ENCODE measurements at places on chromosomes 2 and 18.

DNA sequence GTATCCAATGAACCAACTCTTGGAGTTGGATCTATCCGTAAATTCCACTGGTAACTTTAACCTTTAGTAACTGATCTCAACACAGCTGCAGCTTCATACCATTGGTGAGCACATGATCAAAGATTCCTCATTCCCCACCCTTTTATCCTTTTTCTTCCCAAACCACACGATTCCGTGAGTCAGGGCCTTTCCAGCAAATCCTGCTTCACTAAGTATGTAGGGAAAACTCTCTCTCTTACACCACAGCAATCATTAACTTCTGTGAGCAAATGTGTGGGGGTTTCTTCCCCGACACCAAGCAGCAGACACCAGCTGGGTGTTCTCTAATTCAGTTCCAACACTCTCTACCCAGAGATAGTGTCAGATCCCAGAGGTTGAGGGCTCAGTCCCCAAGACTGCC lies 23.5 kb downstream of the ELP2 start:
- no peak for DNase-seq

GRCh38 chr2:207291625-207292252 lies 126.0 kb upstream of the KLF7 start:
- DNase-seq, result no peak

- no peak for DNase-seq
These were observed 127.0 kb upstream of the AGAP1 start for GRCh38 chr2:235366807-235367206.

DNA sequence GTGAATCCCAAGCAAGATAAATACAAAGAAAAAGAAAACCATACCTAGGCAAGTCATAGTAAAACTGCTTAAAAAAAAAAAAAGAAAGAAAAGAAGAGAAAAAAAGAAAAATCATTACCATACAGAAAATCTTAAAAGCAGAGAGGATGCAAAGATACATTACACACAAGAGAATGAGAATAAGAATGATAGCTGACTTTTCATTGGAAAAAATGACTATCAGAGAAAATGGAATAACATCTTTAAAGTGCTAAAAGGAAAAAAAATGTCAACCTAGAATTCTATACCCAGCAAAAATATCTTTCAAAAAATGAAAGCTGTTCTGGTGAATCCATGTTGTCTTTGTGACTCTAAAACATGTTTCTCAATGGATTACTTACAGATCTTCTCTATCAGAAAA lies 66.2 kb downstream of the REEP1 start:
- DNase-seq, result no peak

DNA sequence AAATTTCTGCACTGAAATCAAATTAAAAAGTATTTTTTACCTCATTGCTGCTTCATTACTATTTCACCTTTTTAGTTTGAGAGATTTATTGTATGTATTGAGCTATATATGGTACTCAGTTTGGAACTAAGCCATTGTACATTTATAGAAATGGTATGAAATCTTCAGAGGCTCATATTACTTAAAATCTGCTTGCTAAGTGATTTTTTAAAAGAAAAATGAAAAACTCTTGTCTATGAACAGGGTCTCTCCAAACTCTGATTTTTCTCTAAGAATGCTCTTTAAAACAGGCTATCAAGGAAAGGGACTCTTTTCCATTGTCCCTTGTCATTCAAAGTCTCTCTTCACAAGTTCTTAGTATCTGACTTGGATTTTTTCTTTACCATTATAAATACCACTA lies 31.8 kb downstream of the C1D start:
- DNase-seq, result no peak

DNA sequence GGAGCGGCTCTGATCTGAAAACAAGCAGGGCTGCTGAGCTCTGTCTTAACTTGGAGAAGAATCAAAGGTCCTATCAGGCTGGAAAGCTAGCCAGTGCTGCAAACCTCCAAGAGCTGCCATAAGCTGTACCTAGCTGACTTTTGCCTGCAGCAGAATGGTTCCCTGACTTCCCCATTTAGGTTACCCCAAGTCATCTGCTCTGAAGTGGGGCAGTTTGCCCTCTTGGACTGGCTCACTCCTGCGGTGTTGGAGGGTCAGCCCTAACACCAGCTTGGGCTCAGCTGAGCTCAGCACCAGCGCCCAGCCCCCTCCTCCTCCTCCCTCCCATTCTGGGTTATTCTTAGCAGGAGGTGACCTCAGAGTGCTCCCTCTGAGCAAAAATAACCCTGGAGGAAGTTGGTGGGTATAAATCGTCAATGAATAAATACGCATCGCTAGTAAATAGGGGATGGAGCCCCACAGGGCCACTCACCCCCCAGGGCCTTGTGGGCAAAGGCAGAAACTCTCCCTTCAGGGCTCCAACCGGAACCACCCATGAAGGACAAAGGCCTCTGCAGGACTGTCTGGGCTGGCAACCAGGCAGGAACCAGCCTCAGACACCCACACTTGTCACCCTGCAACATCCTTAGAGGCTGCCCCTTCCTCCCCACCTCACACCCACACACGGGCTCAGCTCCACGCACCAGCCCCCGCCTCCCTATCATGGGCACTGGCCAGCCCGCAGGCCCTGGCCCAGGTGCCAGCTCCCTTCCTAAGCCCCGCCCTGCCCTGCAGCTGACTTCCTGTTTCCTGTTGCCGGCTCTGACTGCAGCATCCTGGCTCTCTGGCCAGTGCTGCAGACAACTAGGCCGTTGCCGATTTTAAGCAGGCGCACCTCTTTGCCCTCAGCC lies 46.9 kb downstream of the DNMT3A start:
- peak; percentile 25 for DNase-seq

DNA sequence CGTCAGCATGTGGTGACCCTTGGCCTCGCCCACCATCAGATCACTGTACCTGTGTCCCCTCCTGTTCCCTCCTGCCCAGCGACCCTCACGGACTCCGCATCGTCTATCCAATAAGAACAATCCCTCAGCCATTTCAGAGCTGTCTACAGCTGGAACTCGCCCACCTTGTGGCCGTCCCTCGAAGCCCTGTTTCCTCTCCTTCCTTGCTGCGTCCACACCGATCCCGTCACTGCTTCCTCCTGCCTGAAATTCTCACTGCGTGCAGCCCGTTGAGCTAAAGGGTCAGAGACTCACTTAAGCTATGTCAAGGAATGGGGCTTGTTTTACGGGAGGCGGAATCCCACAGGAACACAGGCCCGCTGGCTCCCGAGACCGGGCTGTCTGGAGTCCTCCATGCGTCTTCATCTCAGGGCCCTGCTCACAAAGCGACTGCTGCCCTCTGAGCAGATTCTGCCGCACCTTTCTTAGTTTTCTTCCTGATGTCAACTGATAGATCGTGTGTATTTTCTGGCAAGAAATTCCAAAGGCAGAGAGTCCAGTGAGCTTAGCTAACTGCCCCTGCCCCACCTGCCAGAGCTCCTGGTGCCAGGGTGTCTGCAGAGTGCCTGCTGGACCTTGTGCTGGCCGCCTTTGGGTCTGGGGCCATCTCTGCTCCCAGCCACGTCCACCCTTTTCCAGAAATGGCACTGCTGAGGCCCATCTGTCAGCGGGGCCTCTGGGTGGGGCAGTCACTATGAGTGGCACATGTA lies 35.3 kb downstream of the KLHL29 start:
- no peak for DNase-seq

- DNase-seq, result no peak
These were observed 7.6 kb upstream of the LPIN1 start for GRCh38 chr2:11738589-11739436.

- no peak for DNase-seq
These were observed 175.6 kb downstream of the LAMA1 start for GRCh38 chr18:6941996-6942395.

GRCh38 chr18:35917043-35917442 lies 55.4 kb upstream of the RMP24 start:
- no peak for DNase-seq

DNA sequence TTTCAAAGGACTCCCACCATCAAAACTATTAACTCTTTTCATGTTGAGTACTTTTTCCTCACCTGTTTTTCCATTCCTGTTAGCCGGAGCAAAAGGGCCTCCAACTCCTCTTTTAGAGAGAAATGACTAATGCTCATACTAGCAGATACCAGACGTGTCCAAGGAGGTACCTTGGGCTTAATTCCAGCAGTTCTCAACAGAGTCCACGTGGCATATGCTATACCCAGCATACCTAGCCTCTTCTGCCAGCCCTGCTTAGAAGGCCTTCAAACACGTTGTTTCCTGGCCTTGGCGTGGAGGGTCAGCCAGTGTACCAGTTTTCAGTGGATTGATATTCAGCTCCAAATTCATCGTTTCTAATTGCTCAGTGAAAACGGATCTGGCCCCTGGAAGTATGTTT lies 123.9 kb downstream of the MGAT5 start:
- no peak for DNase-seq

DNA sequence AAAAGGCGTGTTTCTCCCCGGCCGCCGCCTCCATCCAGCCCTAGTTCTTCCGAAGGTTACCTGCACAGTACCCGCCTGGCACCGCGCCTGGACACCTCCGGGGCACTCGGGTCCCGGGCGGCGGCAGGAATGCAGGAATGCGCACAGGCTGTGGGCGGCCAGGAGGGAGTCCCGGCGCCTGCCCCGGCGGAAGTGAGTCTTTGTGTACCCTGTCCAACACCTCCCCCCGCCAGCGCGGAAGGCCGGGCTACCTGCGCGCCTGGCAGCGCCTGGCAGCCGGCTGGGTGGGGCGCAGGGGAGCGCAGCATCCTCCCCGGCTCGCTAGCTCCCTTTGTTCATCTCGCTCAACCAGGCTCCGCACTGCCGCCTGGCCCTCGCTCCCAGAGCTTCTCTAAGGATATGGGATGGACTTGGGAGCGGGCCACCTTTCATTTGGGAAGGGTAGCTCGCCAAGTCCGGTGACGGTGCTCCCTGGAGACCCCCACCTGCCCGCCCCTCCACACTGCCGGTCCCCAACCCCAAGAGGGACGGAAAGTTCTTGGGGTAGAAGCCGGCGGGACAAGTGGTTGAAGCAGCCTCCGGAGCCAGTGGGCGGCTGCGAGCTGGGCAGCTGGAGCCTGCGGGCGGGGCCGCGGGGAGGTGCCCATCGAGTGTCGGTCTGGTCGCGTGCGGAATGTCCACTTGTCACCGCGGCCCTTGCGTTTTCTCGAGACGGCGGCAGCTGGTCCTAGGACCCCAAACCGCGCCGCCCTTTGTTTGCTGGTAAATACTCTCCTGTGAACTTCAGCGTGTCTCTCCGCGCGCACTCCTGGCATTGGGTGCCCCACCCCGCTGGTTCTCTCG lies 1.2 kb upstream of the ST6GAL2 start:
- no peak for DNase-seq

- no peak for DNase-seq
These were observed 682.9 kb downstream of the KCNJ3 start for GRCh38 chr2:155381436-155381835.

- no peak for DNase-seq
These were observed 226.7 kb upstream of the MC4R start for GRCh38 chr18:60599267-60599666.

DNA sequence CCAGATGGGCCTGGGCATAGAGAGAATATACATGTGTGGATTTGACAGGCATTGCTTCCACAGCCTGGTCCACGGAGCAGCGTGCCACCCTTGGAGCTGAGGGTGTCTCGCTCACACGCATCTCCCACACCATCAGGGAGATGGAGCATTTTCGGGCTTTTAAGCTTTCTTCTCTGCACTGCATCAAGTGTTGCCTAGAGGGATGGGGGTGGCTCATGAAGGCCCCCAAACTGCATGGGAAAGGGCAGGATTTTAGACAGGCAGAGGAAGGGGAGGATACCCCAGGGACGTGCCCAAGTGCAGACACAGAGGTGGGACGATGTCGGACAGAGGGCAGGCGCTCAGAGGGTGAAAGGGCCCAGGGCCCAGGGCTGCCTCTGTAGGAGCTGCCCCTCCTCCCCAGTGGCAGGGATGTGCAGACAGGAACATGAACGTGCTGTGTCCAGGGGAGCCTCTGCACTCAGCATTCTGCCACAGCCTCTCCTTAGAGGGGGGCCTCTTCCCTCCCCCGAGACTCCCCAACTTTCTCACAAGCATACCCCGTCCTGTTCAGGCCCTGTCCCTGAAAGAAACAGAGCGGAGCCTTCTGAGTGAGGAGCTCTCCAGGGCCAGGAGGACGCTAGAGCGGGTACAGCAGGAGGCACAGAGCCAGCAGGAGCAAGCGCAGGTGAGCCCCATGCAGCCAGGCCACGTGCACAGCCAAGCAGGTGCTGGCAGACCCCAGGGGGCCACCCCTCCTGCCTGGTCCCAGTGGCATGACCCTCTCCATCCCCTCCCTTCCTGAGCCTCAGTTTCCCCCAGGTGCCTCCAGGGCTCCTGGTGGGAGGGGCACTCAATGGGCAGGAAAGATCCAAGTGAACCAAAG lies 42.9 kb upstream of the SNED1 start:
- DNase-seq, result no peak

DNA sequence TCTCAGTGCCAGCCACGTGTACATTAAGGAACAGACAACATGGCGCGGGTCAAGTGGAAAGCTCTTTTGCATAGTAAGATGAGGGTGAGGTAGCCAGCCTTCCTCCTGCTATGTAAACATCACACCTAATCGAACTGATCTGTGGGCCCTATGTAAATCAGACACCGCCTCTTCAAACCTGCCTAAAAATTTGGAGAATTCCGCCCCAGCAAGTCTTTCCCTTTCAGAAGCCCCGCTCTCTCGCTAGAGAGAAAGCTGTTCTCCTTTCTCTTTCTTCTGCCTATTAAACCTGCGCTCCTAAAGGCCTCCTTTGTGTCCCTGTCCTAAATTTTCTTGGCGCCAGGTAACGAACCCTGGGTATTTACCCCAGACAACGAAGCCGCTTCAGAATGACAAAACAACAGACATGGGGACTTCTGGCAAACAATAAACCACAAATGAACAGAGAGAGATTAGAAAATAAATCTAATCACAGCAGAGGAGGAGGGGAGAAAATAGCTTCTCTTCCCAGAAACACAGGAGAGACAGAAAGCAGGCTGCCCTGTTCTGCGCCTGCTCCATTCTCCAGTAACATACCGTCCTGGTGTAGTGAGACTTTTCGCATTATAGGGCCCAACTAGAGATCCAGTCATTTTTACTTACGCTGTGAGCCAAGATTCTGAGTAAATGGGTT lies 31.9 kb upstream of the CYP1B1 start:
- DNase-seq, result no peak

DNA sequence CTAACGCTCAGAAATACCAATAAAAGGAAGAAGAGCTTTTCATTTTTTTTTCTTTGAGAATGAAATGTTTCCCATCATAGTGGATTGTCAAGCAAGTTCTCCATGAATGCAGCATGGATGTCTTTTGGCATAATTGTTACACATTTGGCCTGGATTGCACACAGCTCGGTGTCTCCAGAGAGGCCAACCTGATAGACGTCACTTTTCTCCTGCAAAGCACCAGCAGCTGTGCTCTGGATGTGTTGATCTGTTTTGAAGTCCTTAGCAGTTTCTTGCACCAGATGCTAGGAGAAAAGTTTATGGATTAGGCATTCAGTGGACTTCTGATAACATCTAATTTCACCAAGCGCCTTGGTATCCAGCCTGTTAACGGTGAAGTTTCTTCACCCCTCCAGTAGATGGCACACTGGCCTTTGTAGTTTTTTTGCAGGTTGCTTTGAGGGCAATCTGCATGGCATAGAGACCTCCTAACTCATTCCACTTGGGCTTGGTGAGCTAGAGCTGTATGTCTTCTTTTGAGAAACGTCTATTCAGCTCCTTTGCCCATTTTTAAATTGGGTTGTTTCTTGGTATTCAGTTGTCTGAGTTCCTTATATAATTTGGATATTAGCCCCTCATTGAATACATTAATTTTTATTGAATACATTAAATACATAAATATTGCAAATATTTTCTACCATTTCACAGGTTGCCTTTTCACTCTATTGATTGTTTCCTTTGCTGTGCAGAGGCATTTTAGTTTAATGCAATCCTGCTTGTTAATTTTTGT lies 59.7 kb downstream of the PTH2R start:
- no peak for DNase-seq

GRCh38 chr2:224922142-224922727 lies 120.0 kb downstream of the DOCK10 start:
- DNase-seq, result no peak

- no peak for DNase-seq
These were observed 999.7 kb upstream of the LRRTM1 start for GRCh38 chr2:81304154-81304830.
